ENCODE measurements at places on chromosomes 2 and 18.

DNA sequence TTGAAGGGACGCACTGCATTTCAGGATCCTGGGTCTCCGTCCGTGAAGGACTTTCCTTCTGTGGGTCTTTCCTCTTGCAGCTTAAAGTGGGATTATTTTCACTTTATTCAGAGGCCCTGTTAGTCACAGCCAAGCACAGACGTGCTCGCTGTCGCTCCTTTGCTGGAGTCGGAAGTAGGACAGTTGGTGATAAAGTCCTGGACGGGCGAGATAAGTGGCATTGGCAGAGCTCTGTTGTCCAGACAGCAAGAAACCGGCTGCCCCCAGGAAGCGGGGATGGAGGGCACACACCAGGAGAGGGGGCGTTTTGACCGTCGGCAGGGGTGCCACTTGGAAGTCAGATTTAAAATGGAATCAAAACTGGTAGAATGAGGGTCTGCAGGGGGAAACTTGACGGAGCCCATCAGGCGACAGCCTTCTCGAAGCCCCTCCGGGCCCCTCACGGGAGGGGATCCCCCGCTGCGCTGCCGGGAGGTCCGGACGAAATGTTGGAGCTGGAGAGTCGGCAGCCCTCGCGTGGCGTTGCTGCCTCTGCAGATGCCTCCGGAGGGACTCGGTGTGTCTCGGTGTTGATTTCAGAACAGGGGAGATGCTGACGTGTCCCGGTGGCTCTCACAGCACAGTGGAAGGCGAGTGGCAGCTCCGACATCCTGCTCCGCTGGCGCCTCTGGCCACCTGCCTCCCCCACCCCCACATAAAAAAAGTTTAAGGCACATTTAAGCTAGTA is 124.2 kb downstream of the NFATC1 start:
- DNase-seq, result no peak

- no peak for DNase-seq
Measured at GRCh38 chr2:156429211-156429610, 7.0 kb upstream of the GPD2 start.

GRCh38 chr2:197297772-197298318 is 12.7 kb downstream of the ANKRD44 start:
- DNase-seq, result no peak

DNA sequence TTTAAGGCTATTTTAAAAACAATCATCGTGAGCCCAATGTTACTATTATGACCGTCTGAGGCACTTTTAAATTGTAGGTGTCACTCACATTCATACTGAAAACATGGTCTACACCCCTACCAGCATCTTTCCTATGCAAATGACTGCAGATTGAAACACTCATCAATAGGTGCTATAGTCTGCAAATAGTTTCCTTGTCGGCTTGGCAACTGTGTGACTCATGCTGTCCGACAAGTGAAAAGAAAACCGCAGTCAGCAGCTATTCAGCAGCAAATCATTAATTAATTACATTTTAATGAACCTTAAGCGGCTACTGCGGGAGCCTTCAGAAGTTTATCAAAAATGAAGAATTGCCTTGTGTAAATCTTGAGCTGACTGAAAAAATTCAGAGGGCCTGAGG is 134.4 kb downstream of the FIGN start:
- DNase-seq, result no peak

DNA sequence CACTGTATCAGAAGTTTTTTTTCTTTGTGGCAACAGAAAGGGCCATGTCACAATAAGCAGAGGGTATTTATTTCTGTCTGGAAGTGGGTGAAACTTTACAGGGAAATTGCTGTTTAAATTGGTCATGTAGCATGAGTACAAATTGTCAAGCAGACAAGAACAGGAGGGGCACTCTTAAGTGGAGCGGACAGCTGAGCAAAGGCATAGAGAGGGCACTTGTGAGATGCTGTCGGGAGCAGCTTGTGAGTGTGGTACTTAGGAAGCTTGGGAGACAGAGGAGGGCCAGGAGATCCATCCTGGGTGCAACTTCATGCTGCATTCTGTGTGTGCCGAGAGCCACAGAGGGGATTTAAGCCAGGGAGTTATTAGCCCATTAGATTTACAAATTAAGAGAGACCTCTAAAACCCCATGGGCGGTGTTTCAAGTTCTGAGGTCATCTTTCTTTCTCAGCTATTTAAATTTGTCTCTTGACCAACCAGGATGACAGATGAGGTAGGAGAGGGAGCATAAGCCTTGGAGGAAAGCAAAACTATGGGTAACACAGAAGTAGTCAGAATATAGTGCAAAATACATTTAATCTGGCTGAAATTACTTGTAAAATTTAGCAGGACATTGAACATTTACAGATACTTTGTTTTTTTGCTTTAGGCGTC is 30.4 kb downstream of the INPP4A start:
- no peak for DNase-seq

DNA sequence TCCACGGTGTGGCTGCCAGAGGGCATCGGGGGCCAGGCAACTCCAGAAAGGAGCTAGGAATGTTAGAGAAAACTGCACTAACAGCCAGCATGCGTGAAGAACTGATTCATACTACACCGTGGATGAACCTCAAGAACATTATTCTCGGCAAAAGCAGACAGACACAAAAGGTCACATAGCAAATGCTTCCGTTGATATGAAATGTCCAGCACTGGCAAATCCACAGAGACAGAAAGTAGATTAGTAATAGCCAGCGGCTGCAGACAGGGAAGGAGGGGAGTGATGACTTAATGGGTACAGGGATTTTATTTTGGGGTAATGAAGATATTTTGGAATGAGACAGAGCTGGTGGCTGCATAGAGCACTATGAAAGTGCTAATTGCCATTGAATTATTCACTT is 37.4 kb downstream of the SCTR start:
- DNase-seq, result no peak

DNA sequence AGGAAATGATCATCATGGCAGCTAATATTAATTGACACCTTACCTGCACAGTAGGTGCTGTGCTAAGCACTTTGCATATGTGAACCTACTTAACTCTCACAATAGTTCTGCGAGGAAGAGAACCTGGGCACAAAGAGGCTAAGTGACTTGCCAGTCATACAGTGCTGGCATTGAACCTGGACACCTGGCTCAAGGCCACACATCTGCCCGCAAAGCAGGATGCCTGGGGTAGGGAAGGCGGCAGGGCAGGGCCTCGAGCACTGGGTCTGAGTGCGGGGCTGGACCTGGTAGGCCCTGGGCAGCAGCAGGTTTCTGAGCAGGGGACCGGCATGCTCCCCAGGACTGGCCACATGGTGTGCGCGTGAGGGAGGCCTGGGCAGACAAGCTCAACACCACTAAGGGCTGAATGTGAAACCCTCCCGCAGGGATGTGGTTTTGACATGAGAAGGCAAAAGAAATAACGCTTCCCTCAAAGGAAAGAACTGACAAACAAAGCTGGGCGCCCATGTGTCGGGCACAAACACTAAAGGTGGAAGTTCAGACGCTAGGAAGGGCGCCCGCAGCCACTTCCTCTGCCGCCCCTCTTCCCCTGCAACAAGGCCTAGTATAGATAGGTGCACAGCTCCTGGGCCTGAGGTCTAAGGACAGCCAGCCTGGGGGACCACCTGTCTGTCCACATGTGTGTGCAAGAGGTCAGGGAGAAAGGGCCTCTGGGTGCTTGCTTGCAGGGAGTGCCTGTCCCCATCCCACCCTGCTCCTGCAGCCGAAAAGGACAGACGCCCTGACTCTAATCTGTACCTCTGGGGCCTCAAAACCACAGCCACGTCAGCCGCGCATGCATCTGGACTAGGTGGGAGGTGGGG is 92.5 kb downstream of the ZFP36L2 start:
- no peak for DNase-seq

- no peak for DNase-seq
Measured at GRCh38 chr2:137846993-137847392, 117.3 kb upstream of the HNMT start.

GRCh38 chr18:7754725-7755181 is 187.6 kb downstream of the PTPRM start:
- DNase-seq, result no peak

- no peak for DNase-seq
Measured at GRCh38 chr2:223647258-223647952, 45.2 kb upstream of the SCG2 start.

GRCh38 chr18:79515944-79516351 is 120.2 kb downstream of the NFATC1 start:
- DNase-seq, result no peak

GRCh38 chr2:200077838-200078237 is 122.5 kb downstream of the MAIP1 start:
- DNase-seq, result peak; percentile 17

DNA sequence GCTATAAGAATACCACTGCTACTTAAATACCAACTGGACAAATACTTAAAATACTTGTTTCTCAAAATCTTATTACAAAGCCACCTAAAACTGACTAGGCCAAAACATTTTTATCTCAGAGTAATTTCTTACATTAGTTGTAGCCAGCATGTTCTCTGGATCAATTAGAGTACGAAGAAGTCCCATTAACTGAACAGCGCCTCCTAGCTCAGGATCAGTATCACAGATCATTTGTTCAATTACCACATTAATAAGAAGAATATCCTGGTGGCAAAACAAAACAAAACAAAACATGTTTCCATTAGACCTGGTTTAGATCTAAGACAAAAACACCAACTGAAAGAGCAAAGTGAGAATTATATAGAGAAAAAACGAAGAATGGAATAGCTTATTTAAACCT is 36.0 kb downstream of the PPP4R3B start:
- DNase-seq, result no peak
